ENCODE measurements at places on chromosomes 3 and 15.

GRCh38 chr3:149163066-149163465 is 33.6 kb downstream of the HPS3 start:
- DNase-seq = no peak

- DNase-seq = no peak
Measured at GRCh38 chr3:65855370-65856100, 183.2 kb downstream of the MAGI1 start.

DNA sequence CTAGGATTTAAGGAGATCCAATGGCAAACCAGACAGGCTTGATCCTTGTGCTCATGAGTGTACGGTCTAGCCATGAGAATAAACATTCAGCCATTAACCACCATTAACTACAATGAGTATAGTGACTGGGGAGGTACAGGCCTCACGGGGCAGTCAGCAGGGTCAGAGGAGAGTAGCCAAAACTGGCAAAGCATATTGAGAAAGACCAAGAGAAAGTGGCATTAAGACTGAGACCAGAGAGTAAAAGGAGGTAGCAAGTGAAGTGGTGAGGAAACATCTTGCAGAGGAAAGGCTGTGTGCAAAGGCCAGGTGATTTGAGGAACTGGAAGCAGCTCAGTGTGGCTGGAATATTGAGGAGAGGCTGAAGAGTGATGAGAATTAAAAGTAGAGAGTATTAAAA is 407.2 kb upstream of the LMCD1 start:
- DNase-seq = no peak

- DNase-seq = no peak
Measured at GRCh38 chr3:179969525-179969924, 67.2 kb downstream of the PEX5L start.

GRCh38 chr3:30738605-30739004 is 132.2 kb downstream of the TGFBR2 start:
- no peak for DNase-seq

GRCh38 chr3:49785565-49786356 is 581 bp downstream of the IP6K1 start:
- no peak for DNase-seq

DNA sequence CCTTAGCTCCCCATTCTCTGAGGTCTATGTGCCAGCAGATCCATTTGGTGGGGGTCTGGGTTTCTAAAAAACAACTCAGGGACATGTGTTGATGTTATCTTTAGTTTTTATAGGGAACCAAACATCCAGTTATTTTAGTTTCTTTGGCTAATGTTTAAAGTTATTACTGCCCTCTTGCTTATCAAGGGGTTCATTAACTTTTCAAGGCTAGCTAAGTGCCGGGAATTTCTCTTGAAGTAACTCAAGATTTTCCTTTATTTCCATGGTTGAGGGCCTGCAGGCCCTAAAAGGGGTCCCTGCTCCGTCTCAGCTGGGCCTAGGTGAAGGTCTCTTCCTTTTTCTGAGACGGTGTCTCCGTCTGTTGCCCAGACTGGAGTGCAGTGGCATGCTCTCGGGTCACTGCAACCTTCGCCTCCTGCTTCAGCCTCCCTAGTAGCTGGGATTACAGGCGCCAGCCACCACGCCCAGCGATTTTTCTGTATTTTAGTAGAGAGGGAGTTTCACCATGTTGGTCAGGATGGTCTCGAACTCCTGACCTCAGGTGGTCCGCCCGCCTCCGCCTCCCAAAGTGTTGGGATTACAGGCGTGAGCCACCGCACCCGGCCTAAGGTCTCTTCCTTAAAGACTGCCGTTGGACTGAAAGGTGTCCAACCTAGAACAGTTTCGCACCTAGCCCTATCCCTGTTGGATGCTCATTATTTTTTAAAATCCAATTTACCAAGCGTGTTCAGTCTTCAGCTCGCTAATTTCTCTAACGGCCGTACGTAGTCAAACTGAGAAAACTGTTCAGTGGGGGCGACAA is 1.3 kb upstream of the OXSR1 start:
- no peak for DNase-seq

- DNase-seq = no peak
Measured at GRCh38 chr15:48109856-48110531, 10.8 kb upstream of the SLC24A5 start.

DNA sequence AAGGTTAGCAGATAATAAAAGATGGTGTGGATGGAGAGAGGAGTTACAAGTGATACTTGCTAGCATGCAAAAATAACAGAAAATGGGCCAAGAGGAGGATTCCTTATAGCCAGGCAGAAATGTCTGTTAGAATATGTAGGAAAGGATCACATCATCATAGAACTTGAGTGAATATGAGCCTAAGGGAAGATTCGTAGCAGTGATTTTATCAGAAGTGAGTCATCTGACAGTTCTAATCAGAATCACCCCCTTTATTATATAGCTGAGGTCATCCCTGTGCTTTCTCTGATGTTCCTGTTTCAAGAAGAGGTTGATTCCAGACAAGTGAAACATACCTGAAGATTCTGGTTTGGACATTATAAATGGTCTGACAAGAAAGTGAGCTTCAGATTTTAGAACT is 22.9 kb downstream of the EXOG start:
- DNase-seq = no peak

DNA sequence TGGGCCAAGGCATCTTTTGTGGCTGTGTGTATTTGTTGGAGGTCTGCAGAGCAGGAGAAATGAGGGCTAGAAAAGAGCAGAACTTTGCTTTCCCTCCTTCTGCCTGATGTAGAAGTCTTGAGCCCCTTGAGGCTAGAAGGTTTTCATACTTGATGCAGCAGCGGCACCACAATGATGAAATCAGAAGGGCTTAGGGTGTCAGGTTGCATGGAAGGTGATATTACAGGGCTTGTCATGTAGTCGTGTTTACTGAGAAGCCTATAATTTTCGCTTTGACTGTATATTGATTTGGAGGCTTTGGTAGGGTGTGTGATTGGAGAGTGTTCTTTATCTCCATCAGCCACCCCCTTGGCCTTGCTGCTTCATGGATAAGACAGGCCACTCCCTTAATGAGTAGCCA is 339.8 kb downstream of the THSD4 start:
- no peak for DNase-seq

- DNase-seq = no peak
Measured at GRCh38 chr3:43620831-43621655, 768 bp downstream of the ANO10 start.

GRCh38 chr3:42841332-42841731 is 32.1 kb downstream of the ACKR2 start:
- DNase-seq = no peak

GRCh38 chr3:53190659-53191058 is 29.6 kb downstream of the PRKCD start:
- DNase-seq = no peak

- DNase-seq = no peak
Measured at GRCh38 chr3:139353920-139354556, 10.2 kb downstream of the MRPS22 start.

DNA sequence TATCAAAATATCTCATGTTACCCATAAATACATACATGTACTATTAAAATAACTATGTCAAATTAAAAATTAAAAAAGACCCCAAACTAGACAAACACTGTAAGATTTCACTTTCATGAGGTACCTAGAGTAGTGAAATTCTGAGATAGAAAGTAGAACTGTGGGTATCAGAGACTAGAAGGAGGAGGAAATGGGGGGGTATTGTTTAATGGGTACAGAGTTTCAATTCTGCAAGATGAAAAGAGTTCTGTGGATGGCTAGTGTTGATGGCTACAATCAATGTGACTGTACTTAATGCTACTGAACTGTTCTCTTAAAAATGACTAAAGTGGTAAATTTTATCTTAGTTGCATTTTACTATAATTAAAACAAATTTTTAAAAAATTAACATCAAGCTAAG is 36.6 kb downstream of the RFX7 start:
- DNase-seq = no peak

DNA sequence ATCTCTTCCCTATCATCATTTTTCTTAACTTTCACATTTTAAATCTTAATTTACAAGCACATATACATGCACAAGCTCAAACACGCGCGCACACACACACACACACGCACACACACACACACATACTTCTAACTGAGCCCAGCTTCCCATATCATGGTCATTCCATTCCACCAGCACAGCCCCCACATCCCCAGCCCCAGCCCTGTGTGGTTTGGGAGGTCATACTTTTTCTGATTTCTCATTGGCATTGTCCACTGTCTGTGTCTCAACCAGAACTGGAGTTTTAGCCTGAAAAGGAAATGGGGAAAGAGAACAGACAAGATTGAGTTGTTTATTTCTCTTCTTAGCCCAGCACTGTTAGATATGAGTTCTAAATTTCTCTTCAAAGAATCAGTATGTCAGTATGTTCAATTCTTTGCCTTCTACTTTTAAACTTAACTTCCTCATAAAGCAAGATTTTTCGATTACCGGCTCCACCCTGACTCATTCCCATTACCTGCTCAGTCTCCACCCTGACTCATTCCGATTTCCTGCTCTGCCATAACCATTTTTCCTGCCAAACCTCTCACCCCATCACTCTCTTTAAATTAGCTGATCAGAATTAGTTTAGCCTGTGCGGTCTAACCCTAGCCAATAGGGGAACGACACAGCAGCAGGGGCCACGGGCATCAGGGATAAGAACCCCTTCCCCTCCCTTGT is 6.4 kb downstream of the IQCF1 start:
- no peak for DNase-seq

- DNase-seq = no peak
Measured at GRCh38 chr3:100891827-100892226, 101.4 kb downstream of the ABI3BP start.

- no peak for DNase-seq
Measured at GRCh38 chr15:74523982-74524381, 17.0 kb upstream of the ARID3B start.

GRCh38 chr3:127168271-127168670 is 24.7 kb upstream of the PRR23E start:
- DNase-seq = no peak

- no peak for DNase-seq
Measured at GRCh38 chr15:39625856-39626255, 45.0 kb downstream of the THBS1 start.

GRCh38 chr3:174331095-174331800 is 527.9 kb upstream of the NAALADL2 start:
- no peak for DNase-seq

- DNase-seq = no peak
Measured at GRCh38 chr3:13072600-13073325, 466 bp downstream of the IQSEC1 start.

GRCh38 chr15:34709866-34710265 is 44.9 kb downstream of the GJD2 start:
- DNase-seq = no peak

DNA sequence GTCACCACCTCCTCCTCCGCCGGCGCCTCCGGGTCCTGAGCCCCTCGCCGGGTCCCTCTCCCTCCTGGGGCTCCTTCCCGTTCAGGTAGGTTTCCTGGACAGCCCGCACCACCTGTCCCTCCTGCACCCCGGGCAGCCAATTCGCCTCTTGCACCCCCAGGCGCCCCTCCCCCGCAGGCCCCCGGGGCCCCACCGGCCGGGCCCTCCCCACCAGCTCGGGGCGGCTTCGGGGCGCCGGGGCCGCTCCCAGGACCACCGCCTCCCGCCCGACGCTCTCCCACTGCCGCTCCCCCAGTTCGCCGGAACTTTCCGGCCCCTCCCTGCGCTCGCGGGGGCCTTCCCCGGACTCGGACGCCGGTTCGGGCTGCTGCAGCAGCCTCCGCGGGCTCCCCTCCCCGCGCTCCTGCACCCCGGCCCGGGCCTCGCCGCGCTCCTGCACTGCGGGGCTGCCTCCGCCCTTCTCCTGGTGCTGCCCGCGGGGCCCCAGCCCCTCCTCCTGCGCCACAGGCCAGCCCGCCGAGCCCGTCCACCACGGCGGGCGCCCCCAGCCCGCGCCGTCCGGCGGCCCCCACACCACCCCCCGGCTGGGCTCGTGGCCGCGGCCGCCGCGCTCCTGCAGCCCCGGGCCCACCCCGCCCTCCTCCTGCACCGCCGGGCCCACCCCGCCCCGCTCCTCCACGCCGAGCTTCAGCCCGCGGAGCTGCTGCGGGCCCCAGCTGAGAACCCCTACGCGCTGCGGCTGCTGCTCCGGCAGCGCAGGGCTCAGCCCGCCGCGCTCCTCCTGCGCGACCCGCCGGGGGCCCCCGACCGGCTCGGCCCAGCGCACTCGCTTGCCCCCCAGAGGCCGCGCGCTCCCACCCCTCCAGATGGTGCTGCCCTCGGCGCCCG is 587 bp upstream of the TNK2 start:
- DNase-seq = no peak

GRCh38 chr3:99823723-99824711 is 6.4 kb downstream of the CMSS1 start:
- DNase-seq = no peak

DNA sequence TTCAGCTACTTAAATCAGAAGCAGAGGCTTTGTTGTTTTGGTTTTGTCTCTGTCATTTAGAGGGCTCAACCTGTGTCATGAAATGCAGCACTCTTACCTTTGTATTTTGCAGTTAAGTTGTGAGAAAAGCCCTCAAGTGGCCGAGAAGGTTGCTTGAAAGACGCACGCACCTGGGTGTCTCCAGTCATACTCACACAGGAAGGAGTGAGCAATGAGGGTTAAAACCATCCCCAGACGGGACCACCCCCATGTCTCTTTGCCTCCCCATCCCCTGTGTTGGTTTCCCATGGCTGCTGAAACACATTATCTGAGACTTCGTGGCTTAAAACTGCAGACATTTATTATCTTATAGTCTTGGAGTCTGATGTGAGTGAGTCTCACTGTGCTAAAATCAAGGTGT is 376.1 kb upstream of the CFAP20DC start:
- DNase-seq = peak; percentile 4

DNA sequence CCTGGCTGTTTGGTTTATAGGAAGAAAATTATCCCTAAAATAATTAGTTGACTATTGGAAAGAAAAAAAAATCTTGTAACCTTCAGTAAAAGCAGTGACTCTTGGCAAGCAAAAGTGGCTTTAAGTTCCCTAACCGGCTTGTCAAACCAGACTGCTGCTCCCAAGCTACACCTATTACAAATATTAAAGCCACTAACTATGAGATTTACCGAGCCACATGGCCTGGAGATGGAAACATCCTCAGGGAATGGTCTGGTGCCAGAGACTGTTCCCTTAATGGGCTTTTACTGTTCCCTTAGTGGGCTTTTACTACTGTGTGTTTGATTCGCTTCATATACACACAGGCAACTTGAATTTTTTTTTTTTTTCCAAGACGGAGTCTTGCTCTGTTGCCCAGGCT is 35.9 kb upstream of the ZNF774 start:
- no peak for DNase-seq

GRCh38 chr3:64571982-64572381 is 115.8 kb downstream of the ADAMTS9 start:
- no peak for DNase-seq

GRCh38 chr3:146128179-146128578 is 32.8 kb downstream of the PLOD2 start:
- DNase-seq = no peak

- no peak for DNase-seq
Measured at GRCh38 chr15:40088929-40089755, 19.5 kb downstream of the BMF start.

DNA sequence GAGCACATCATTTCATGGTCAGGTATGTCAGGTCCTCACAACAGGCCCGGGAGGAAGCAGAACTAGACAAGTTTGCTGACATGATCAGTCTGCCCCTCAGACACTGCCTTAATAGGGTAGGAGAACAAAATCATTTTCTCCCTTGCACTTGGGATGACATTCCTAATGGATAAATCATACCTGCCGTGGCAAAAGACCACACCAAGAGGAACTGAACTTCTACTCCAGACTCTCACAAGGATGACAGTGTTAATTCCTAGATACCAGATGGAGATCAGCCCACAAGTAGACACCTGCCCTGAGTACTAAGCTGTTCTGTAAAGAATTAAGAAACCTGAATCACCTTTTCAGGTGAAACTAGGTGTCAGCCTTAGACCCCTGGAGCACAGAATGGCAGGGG is 19.5 kb downstream of the SIAH2 start:
- no peak for DNase-seq

Data from stimulated activated CD8-positive, alpha-beta memory T cell treated with anti-CD3 and anti-CD28 coated beads, Interleukin-7, amount 100 ng/mL, for 1 hour (primary cell).